ENCODE measurements at places on chromosomes 16 and 17.
A peak's percentile ranks its signal among the peaks of the same experiment; 100 is the strongest.

DNA sequence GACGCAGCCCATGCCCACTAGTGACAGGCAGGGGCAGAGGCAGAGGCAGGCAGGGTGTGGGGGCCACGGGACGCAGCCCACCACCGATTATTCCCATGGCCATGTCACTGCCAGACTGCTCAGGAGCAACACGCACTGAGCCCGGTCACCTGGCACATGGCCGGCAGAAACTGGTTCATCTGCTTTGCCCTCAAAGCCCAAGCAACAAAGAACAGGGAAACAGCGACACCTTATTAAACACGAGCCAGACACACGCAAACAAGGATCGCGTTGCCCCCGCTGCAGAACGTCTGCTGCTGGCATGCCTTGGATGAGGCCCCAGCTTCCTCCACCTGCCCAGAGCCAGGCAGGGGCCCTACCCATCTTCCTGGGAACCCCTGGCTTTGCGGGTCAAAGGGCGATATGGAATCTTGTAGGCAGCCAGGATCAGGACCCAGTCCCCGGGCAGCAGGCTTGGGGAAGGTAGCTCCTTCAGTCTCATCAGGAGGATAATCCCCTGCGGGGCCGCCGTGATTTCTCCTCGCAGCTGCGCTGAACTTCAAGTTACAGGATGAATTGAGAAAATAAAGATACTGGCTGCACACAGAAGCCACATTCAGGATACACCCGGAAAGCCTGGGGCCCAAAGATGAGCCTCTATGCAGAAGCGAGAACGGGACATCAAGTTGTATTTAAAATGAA is 4.8 kb downstream of the TBC1D16 start:
- no peak overlapping the region for H3K27ac ChIP-seq
- DNase-seq: peak; percentile 4
- H3K36me3 ChIP-seq: no peaks in the 10 kb centered on the region
- peaks cover 30% of the 10 kb centered on the region for H3K4me1 ChIP-seq
- no peaks in the 10 kb centered on the region for H3K27me3 ChIP-seq
- no peak overlapping the region for H3K4me3 ChIP-seq

DNA sequence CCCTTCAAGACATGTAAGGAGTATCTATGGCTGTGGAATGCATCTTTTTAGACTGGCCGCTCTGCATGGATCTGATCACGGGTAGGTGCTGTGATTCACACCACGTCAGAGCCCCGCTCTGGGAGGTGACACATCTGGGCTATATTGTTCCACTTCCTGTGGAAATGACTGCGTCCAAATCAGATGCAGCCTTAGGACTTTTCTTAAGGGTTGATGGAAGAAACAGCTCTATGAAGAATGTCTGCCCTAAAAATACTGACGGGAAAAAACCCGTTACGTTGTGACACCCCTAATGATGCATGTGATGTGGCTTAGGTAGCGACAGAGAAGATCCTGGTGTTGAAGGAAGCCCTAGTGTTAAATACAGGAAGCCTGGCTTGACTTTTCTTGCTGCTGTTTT is 12.2 kb downstream of the BANP start:
- peaks cover 38% of the 10 kb centered on the region for H3K4me1 ChIP-seq
- no peaks in the 10 kb centered on the region for H3K27me3 ChIP-seq
- peak; percentile 96 for DNase-seq
- no peak overlapping the region for H3K4me3 ChIP-seq

GRCh38 chr16:27313422-27314160 is at the start of gene IL4R:
Gene IL4R (plus strand): TSS chr16:27313974. CDS start chr16:27340204, 26,230 bp downstream.
- peaks cover 46% of the 10 kb centered on the region for H3K4me1 ChIP-seq
- H3K36me3 ChIP-seq: peaks cover 8% of the 10 kb centered on the region
- H3K4me3 ChIP-seq: peak within 1 kb of the TSS; percentile 89
- peak within 1 kb of the TSS; percentile 94 for H3K27ac ChIP-seq

DNA sequence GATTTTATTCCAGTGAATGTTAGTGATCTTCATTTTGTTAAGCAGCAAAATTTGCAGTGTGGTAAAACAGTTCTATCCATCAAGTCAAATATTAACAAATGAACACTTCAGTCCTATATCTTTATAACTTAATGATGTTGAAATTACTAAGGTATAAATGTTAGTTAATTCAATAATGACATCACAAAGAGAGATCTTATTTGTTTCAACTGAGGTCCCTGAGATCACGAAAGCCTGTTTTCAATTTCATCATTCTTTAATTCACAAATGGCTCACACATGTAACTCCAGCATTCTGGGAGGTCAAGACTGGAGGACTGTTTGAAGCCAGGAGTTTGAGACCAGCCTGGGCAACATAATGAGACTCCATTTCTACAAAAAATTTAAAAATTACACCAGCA is 13.9 kb downstream of the SMURF2 start:
- DNase-seq: no peak
- H3K27me3 ChIP-seq: no peaks in the 10 kb centered on the region
- H3K4me1 ChIP-seq: peaks cover 60% of the 10 kb centered on the region

GRCh38 chr17:20097330-20097729 is 88.2 kb downstream of the SPECC1 start:
- H3K27me3 ChIP-seq: peaks cover 7% of the 10 kb centered on the region
- peaks cover 7% of the 10 kb centered on the region for H3K4me1 ChIP-seq
- H3K4me3 ChIP-seq: no peak overlapping the region
- no peaks in the 10 kb centered on the region for H3K36me3 ChIP-seq

DNA sequence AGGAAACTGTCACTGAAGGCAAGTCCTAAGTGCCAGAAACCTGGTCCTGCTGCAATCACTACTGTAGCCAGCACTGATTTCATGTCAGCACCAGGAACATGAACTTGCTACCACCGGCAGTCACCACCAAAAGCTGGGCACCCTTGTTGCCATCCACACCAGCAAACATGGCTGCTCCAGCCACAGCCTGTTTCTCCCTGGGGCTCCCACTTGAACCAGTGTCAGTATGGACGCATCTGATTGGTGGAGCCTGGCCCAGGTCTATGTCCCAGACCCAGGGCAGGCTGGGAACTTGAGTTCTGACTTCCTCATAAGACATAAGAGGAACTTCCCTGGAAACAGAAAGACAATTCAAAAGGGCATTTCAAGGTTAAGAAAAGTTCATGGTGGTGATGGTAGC is 56.5 kb downstream of the COPRS start:
- no peak overlapping the region for H3K27ac ChIP-seq
- H3K4me3 ChIP-seq: no peak overlapping the region
- H3K27me3 ChIP-seq: no peaks in the 10 kb centered on the region
- no peak for DNase-seq

DNA sequence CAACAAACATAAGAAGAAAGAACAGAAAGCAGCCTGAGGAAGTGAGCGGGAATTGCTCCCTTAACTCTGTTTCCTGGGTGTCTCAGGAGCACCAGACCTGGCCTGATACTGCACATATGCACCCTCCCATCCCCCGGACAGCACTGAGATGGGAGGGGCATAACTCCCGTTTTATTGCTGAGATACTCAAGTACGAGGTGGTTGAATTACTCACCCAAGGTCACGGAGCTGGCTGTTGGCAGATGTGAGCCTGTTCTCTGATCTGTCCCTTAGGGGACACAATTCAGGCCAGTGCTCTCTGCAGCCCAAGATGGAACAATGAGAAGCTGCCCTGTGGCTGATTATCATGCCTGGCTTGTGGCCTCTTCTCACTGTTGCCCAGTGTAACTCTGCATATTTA is 9.1 kb upstream of the MED9 start:
- peaks cover 47% of the 10 kb centered on the region for H3K27me3 ChIP-seq
- no peak overlapping the region for H3K4me3 ChIP-seq
- no peak overlapping the region for H3K27ac ChIP-seq
- H3K36me3 ChIP-seq: no peaks in the 10 kb centered on the region

DNA sequence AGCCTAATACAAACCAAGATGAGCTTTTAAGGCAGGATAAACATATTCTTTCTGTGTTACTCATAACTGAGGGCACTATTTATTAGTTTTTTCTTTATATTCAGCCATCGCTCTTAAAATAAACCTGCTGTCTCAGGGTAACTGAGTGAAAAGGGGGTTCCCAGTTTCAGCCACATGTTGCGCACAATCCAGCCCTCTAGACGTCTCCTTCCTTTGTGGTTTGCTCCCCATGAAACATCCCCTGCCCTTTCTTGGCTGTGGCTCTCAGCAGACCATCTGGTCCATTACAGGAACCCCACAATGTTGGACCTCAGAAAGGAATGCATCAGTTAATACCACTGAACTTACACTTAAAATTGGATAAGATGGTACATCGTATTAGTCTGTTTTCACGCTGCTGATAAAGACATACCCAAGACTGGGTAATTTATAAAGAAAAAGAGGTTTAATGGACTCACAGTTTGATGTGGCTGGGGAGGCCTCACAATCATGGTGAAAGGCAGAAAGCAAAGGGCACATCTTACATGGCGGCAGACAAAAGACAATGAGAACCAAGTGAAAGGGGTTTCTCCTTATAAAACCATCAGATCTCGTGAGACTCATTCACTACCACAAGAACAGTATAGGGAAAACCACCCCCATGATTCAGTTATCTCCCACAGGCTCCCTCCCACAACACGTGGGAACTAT is 12.6 kb upstream of the IL21R start:
- no peaks in the 10 kb centered on the region for H3K4me1 ChIP-seq
- H3K4me3 ChIP-seq: no peak overlapping the region
- H3K36me3 ChIP-seq: no peaks in the 10 kb centered on the region
- no peak for DNase-seq

DNA sequence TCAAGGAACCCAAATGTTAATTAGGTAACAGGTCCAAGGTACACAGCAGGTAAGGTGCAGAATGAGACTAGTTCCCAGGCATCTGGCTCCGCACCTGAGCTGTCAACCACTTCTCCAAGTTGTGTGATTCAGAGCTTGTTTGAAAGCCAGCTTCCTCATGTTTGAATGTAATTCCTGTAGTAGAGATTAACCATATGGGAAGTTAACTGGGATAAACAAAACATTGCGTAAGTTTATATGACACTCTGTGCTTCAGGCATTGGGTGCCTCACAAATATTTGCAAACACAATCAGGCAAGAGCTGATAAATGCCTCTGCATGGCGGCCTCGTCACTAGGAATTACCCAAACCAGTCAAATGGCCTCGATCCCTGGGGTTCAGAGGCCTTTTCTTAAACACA is 27.9 kb upstream of the CPHXL start:
- DNase-seq: no peak
- no peaks in the 10 kb centered on the region for H3K27me3 ChIP-seq
- H3K36me3 ChIP-seq: no peaks in the 10 kb centered on the region
- no peak overlapping the region for H3K4me3 ChIP-seq
- peaks cover 7% of the 10 kb centered on the region for H3K4me1 ChIP-seq

DNA sequence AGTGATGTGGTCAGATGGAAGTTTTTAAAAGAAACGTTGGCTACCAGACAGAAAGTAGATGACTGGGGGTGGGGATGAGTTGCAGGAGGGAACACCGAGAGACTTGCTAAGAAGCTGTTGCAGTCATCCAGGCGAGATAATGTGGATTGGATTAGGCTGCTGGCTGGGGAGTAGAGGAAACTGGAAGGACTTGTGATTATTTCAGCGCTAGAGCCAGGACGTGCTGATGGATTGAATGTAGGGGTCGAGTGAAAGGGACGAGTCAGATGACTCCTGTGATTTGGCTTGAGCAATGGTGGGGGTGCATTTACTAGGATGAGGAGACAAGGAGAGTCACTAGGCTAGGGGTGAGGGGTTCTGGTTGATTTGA is 88.5 kb downstream of the CLEC16A start:
- no peak for DNase-seq
- no peaks in the 10 kb centered on the region for H3K36me3 ChIP-seq
- no peak overlapping the region for H3K4me3 ChIP-seq
- H3K27me3 ChIP-seq: no peaks in the 10 kb centered on the region
- peaks cover 14% of the 10 kb centered on the region for H3K4me1 ChIP-seq

GRCh38 chr17:77604301-77604972 is 354.1 kb upstream of the TNRC6C start:
- no peak overlapping the region for H3K27ac ChIP-seq
- peaks cover 22% of the 10 kb centered on the region for H3K4me1 ChIP-seq
- no peak overlapping the region for H3K4me3 ChIP-seq

- H3K4me3 ChIP-seq: no peak overlapping the region
- H3K4me1 ChIP-seq: no peaks in the 10 kb centered on the region
These were observed 381.3 kb downstream of the CDH8 start for GRCh38 chr16:61654962-61655361.

GRCh38 chr16:31323959-31324629 is 30.9 kb upstream of the ITGAX start:
- H3K4me3 ChIP-seq: no peak overlapping the region
- no peak for DNase-seq

- H3K4me1 ChIP-seq: no peaks in the 10 kb centered on the region
- peak; percentile 81 for DNase-seq
- H3K4me3 ChIP-seq: no peak within 1 kb of the TSS
- H3K27ac ChIP-seq: no peak within 1 kb of the TSS
- H3K27me3 ChIP-seq: peaks cover 13% of the 10 kb centered on the region
- H3K36me3 ChIP-seq: no peaks in the 10 kb centered on the region
These were observed at the start of gene KIF19 for GRCh38 chr17:74325743-74326379. Gene KIF19 (plus strand): TSS chr17:74326226. CDS start chr17:74326350, 124 bp downstream.

GRCh38 chr16:71930013-71930563 is 34.8 kb downstream of the IST1 start:
- H3K4me3 ChIP-seq: no peak overlapping the region
- peaks cover 34% of the 10 kb centered on the region for H3K4me1 ChIP-seq
- H3K27me3 ChIP-seq: no peaks in the 10 kb centered on the region
- H3K36me3 ChIP-seq: peaks cover 61% of the 10 kb centered on the region
- no peak for DNase-seq
- peak overlapping the region; percentile 65 for H3K27ac ChIP-seq

GRCh38 chr16:78439646-78440045 is 340.2 kb downstream of the WWOX start:
- no peaks in the 10 kb centered on the region for H3K36me3 ChIP-seq
- H3K4me3 ChIP-seq: no peak overlapping the region
- no peak overlapping the region for H3K27ac ChIP-seq
- no peaks in the 10 kb centered on the region for H3K4me1 ChIP-seq
- no peak for DNase-seq
- H3K27me3 ChIP-seq: no peaks in the 10 kb centered on the region
